ENCODE measurements at places on chromosomes 6 and 20.

- DNase-seq, result no peak
Measured at GRCh38 chr6:70391492-70391891, 21.8 kb upstream of the FAM135A start.

DNA sequence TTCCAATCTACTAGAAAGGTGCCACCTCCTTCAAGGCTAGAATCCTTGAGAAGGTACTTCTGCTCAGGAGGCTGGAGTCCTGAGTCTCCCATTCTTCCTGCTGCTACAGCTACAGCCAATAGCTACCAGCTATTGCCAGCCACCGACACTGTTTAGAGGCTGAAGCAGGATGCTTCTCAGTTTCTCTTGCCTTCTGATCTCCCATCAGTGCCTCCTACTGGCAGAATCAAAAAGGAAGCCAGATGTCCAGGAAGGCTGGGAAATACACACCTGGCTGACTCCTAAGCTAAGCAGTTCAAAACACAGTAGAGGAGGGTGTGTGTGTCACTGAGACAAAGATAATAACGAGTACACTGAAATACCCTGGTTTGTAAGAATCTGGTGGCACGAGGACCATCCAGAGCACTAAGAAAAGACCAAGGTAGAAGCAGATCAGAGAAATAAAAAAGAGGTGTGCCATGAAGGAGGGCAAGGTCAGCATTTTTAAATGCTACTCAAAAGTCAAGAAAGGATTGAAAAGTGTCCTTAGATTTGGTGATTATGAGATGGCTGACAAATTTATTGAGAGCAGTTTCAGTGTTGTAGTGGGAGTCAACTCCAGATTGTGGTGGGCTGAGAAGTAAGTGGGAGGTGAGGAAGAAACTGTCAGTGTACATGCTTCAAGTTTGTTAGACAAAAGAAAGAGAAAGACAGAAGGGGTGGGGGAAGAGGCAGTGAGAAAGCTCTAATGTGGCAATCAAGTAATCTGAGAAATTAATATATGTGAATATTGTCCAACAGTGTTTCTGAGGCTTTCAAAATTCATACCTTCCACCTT lies 2.3 kb upstream of the HLA-DMA start:
- DNase-seq, result no peak

- no peak for DNase-seq
Measured at GRCh38 chr6:139474145-139475108, 100.0 kb upstream of the CITED2 start.

DNA sequence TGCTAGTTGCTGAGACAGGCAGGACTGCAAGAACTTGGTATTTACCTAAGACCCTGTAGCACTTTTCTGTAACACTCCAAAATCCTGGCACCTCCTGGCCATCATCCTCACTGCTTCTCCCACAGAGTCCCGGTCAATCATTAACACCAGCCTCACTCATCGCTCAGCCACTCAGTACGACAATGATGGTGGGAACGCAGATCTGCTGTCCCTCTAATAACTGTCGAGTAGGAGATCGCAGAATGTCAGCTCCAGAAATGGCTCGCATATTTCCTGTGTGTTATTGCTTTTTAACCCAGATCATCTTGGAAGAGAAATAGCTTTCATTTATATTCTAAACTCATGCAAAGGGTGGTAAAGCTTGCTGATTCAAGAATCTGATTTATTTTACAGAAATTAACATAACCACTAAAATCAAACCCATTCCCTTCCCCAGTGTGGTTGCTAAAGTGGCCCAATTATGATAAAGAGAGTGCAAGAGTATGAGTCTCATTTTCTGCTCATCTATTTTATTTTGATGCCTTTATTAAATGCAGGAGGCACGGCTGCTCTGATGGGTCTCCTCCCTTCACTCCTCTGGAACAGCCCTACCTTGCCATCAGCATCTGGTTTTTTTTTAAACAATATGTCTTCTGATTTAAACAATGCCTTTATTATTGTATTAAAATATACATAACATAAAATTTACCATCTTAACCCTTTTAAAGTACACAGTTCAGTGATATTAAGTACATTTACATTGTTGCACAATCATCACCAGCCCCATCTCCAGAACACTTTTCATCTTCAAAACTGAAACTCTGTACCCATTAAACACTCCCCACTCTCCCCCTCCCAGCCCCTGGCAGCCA lies 28.3 kb upstream of the GGTLC1 start:
- no peak for DNase-seq

GRCh38 chr6:161684731-161685475 lies 411.0 kb upstream of the AGPAT4 start:
- no peak for DNase-seq

DNA sequence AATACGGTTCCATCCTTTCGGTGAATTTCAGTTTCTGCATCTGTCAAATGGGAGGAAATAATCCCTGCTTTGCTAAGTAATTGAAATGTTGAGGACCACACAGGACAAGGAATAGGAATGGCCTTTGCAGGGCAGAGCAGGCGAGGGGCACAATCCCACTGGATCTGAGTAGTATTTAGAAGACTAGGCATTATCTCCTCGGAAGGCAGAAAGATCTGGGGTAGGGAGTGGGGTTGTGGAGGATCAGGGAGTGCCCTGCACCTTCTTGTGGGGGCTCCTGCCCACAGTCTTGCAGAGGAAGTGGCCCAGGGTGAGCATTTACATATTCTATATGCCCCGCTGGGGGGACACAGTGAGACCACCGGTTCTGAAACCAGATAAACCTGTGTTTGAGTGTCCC lies 87.1 kb upstream of the SIRPA start:
- DNase-seq, result no peak

DNA sequence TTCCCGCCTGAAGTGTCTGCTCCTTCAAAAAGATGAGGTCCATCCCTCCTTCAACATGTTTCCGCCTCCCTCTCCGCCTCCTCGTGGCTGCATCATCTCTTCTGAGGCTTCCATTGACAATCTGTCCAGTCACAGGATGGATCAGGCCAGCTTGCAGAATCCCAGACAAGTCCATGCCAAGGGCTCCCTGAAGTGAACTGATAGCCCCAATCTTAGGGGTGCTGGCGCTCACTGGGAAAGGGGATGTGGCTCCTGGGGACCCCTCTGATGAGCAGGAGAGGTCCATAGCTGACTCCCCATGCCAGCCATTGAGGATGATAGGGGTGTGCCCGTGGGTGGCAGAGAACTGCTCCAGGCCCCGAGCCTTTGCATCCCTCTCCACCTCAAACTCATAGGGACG lies 48.6 kb upstream of the EMILIN3 start:
- no peak for DNase-seq

- no peak for DNase-seq
Measured at GRCh38 chr6:105509506-105510331, 106.8 kb upstream of the PREP start.

- no peak for DNase-seq
Measured at GRCh38 chr20:60271597-60271996, 313.4 kb downstream of the CDH26 start.

GRCh38 chr6:89690944-89691324 lies 52.4 kb upstream of the LYRM2 start:
- no peak for DNase-seq

GRCh38 chr6:120147071-120147871 lies 797.7 kb upstream of the MAN1A1 start:
- no peak for DNase-seq

DNA sequence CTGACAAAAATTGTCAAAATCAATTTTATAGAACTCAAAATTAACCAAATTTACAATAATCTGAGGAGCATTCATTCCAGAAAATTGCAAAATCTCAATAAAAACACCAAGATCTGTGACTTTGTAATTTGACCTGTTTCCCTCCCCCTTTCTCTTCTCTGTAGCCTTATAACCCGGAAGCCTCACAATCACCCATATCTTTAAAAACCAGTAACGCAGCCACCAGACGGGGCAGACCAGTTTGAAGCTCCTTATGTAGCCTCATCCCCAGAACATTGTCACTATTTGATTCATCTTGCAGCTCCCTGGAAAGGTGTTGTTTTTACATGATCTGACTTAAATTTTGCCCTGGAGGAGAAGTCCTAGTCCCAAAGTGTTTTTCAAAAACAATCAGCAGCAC lies 27.5 kb upstream of the TGM6 start:
- no peak for DNase-seq

GRCh38 chr6:7574500-7574899 lies 15.5 kb upstream of the SNRNP48 start:
- no peak for DNase-seq

DNA sequence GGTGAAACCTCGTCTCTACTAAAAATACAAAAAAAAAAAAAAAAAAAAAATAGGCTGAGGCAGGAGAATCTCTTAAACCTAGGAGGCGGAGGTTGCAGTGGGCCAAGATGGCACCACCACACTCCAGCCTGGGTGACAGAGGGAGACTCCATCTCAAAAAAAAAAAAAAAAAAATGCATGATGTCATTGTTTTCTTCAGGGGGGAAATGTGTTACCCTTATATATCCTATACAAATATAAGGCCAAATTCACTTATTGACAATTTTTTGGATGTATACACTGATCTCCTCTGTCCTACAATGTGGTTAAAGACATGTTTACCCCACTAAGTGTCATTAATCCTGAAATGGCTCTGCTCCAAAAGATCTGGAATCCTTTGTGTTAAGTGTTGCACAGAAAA lies 73.1 kb downstream of the TPBG start:
- no peak for DNase-seq

DNA sequence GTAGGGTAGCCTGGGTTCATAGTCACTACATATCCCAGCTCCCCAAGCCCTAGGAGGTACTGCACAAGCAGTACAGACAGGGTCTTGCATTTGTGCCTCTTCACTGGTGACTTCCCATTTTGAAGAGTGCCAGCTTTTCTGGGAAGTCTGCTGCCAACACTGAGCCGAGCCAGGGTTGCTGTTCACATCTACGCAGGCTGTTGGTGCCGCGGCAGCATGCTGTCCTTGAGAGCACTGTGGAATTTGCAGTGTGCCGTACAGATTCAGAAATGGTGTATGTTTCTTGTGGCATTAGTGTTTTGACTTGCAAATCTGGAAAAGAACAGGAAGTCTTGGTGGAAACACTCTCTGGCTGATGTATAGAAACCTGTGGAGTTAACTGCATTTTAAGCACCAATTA lies 67.5 kb downstream of the JARID2 start:
- DNase-seq, result no peak

- no peak for DNase-seq
Measured at GRCh38 chr6:73525546-73526330, 4.9 kb upstream of the EEF1A1 start.

GRCh38 chr6:150987371-150987828 lies 121.9 kb downstream of the MTHFD1L start:
- no peak for DNase-seq

- DNase-seq, result no peak
Measured at GRCh38 chr6:52539607-52540006, 37.3 kb downstream of the TRAM2 start.

DNA sequence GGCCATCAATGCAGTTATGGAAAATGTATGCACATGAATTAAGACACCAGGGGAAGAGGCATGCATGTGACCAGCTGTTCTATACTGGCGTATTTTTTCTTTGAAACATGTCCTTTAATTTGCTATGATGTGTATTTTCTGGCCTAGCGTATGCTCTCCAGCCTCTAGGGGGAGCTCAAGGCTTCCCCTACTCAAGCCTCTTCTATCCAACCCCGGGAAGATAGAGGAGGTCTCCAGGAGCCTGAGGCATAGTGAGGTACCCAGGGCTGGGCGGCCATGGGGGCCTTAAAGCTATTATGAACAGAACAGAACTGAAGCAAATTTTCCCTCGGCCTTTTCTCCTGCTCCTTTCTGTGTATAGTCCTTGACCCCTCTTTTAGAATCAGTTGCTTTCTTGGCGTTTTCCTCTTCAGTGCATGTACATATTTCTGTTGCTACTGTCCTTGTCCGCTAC lies 528.9 kb downstream of the MAFB start:
- DNase-seq, result no peak

DNA sequence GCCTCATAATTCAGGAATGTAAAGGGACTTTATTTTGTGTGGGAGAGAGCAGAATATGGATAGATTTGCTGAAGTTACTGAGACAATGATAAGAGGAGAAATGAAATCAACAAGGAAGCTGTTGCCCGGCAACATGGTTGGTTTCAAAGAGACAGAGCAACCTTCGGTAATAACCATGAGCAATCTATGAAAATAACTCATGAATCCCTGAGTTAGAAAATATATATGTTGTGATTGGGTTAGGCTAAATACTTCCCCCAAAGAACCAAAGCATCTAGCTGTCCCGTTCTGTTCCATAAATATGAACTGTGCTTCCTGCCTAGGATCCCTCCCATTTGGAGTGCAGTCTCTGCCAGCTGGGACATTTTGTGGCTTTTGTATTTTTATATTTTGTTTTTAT lies 23.1 kb downstream of the SERPINB1 start:
- DNase-seq, result no peak

- no peak for DNase-seq
Measured at GRCh38 chr6:39256294-39256940, 27.1 kb upstream of the KCNK5 start.

- DNase-seq, result no peak
Measured at GRCh38 chr20:59812286-59813125, 120.9 kb downstream of the SYCP2 start.

- DNase-seq, result no peak
Measured at GRCh38 chr6:25889877-25890853, 16.1 kb upstream of the SLC17A3 start.

DNA sequence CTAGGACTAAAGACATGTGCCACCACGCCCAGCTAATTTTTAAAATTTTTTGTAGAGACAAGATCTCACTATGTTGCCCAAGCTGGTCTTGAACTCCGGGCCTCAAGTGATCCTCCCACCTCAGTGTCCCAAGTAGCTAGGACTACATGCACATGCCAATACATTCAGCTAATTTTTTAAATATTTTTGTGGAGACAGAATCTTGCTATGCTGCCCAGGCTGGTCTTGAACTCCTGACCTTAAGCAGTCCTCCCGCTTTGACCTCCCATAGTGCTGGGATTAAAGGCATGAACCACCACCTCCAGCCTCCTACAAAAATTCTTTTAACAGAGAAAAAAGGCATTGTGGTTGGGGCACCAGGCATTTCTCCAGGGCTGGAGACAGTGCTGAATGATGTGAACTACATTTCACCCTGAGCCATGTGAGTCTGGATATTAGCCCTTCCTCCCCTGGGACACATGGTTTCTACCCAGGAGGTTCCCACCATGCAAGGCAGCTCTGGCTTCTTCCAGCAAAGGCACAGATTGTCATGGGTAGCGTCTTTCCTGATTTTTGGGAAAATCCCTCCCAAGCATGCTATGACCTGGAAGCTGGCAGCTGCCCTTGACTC lies 36.3 kb upstream of the CMTR1 start:
- no peak for DNase-seq

- no peak for DNase-seq
Measured at GRCh38 chr6:26454631-26455030, 3.1 kb upstream of the BTN2A1 start.

- no peak for DNase-seq
Measured at GRCh38 chr6:155380666-155381332, 66.5 kb upstream of the TFB1M start.

All from epithelial cell of prostate (primary cell).